ENCODE measurements at places on chromosomes 11 and 22.

DNA sequence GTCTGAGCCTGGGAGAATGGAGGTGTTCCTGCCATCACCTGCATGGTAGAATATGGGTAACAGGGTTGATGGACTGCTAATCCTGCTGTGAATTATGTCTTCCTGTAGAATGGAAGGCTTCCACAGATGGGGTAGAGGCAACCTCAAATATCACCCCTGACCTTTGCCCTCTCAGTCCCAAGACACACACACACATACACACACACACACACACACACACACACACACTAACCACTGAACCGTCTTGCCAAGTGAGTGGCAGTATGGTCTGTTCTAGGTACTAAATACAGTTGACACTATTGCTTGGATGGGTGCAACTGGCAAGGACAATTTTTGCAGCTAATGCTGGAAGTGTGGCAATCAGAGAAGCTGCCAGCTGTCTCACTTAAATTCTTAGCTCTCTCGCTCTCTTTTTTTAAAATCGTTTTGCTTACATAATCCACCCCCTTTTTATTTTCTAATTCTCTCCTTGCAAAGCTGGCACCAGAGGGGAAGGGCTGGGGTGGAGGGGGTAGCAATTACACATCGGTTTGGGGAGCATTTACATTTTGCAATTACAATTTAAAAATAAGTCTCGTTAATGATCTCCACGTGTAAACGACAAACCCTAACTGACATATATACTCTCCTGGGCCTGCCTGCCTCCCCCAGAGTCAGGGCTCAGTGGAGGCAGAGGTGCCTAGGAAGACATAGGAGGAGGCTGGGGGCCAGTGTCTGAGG lies 162.6 kb downstream of the FEZ1 start:
- no peak for DNase-seq

GRCh38 chr11:80899381-80899780 lies 1458.6 kb upstream of the TENM4 start:
- no peak for DNase-seq

DNA sequence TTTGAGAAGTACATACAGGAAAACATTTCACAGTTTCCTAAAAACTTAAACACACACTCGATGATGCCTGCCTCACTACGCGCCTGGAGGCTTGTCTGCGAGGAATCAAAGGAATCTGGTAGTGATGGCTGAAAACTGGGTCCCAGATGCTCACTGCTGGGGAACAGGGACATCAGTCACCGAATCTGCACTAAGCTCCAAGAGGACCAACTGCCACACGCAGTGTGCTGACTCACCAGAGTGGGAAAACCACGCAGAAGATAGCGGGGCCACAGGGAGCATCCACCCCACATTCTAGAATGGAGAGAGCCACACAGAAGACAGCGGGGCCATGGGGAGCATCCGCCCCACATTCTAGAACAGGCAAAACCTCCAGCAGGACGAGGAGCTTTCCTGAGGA lies 24.3 kb upstream of the MOB2 start:
- DNase-seq, result no peak

GRCh38 chr11:117299351-117300282 lies 8.5 kb downstream of the BACE1-AS start:
- DNase-seq, result no peak

DNA sequence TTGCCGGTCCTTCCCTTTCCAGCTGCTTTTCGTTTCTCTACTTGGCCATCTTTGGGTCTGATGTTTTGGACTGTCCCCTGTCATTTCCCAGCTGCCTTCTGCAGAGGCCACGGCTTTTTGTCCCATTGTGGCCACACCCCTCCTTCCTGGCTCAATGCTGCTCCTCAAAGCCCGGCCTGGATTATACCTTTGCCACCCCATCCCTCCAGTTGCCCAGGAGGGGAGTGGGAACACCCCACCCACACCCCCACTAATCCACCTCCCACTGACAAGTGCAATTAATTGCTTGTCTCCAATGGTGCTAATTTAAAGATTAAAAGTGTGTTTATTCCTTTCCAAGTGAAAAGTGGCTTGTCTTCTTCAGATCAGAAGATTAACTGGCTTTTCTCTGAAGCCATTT lies 34.2 kb upstream of the CSNK2A3 start:
- DNase-seq, result no peak

DNA sequence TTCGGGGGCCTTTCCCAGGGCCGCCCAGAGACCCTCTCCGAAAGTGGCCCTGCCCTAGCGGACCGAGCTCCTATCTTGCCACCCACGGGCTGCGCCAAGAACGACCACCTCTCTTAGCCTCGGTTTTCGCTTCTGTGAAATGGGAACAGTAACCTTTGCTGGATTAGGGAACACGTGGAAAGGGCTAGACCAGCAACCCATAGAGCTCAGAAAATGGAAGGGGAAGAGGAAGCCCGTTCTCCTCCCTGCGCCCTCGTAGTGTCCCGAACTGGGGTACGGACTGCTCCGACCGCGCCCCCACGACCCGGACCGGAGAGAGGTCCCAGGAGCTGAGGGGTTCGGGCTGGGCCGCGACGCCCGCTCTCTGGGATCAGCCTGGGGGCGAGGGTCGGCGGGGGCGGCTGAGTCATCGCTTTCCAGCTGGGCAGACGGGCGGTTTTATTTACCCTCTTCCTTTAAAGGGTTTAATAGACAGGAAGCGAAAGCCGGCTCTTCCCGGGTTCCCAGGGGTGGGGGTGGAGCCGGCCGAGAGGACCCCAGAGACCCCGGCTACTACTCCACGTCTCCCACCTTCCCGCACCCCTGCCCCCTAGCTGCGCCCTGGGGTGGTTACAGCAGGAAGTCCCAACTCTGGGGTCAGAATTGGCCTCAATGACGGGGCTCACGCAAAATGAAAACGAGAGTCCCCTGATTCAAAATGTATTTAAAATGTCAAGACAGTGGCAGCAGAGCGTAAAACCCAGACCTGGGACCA lies 907 bp upstream of the PHLDA2 start:
- DNase-seq, result no peak

DNA sequence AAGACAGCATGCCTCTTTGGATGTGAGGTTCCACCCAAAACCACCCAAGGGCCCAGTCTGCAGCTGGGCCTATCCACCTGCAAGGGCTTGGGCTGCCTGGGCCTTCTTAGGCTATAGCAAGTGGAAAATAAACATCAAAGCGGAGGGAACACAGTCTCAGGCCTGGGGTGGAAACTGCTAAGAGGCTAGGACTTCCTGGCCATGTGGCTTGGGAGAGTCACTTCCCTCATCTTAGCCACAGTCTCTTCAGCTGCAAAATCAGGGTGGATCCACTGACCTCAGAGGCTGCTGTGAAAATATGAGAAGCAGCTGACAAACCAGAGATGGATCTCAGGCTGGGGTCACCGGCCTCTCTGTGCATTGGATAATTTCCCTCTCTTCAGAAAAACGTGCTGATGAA lies 30.6 kb upstream of the TFIP11 start:
- no peak for DNase-seq

DNA sequence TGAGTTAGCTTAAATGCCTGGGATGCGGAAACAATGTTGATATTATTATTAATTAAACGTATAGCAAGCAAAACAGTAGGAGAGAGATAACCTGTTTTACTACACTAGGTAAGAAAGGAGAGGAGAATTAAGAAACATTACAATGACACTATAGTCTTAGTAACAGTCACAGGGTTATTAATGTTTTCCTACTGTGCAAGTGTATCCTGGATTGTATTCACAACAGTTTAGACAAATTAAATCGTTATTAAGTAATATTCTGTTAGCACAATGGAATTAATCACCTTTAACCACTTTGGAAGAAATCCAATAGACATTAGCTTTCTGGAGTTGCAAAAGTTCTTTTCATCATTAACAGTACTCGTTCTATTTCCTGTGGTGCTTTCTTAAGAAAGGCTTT lies 3.4 kb downstream of the FAM181B start:
- no peak for DNase-seq

- no peak for DNase-seq
These were observed 9.5 kb downstream of the KCTD17 start for GRCh38 chr22:37060801-37061610.

GRCh38 chr11:88544656-88545280 lies 207.2 kb upstream of the CTSC start:
- no peak for DNase-seq

DNA sequence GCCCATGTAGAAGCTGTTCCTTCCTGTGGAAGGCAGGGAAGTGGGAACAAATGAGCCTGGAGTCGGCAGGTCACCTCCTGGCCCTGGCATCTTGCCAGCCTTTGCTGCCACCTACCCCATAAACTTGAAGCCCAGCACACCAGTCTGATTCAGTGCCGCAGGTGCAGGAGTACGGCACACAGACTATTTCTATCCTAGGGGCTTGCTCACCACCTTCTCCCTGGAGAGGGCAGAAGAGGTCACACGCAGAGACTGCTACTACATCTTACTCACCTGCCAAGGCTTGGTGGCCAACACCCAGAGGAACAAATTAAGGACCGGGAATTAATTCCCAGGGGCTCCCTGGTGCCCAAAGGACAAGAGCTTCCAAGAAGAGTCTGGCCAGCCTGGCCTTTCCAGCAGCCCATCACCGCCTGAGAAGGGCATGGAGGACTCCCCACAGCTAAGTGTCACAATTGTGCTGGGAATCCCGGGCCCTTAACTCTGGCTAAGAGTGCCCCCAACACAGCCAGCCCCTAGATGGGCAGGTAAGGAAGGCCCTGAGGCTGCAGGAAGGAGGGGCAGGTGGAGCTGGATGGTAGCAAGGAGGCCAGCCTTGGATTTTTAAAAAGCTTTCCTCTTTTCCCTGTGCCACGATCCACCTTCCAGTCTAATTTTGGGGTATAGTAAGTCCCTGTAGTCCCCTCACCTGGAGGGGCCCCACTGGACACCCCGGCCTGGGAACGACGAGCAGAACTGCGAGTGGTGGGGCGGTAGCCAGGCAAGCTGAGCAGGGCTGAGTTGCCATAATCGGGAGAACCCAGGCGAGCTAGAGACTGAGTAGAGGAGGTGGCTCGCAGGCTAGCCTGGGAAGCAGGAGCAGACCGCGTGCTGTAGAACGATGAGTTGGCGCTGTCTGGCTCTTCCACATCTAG lies 6.9 kb downstream of the IL18BP start:
- DNase-seq, result no peak

GRCh38 chr11:75762885-75763284 lies 5.7 kb upstream of the DGAT2 start:
- DNase-seq, result no peak

GRCh38 chr11:102267609-102268008 lies 49.7 kb upstream of the BIRC3 start:
- DNase-seq, result no peak

- no peak for DNase-seq
These were observed 494.5 kb upstream of the LARGE1 start for GRCh38 chr22:34414467-34415440.

GRCh38 chr11:44309478-44310205 lies at the start of gene ALX4:
Gene ALX4, minus strand, starts transcription at chr11:44310139. Its CDS starts 77 bp downstream, at chr11:44310062.
- no peak for DNase-seq

DNA sequence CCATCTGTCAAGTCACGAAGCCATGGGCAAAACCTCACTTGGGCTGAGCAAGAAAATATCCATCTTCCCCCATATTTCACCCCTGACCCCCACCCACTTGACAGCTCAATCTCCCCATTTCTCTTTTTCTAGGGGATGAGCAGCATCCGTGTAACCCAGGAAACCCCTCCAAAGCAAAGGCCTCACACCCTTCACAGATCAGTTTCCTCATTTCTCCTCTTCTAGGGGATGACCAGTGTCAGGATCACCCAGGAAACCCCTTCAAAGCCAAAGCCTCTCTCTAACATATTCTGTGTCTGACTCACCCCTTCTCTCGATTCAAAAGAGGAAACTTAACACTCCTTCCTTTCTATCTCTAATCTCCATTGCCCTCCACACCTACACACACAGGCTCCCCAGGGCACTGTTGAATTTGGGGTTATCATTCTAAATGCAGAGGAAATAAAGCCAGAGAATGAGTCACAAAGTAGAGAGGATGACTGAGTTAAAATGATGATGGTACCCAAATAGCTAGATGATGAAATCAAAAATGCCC lies 439.7 kb downstream of the BUD13 start:
- no peak for DNase-seq

GRCh38 chr11:73141309-73142127 lies 600 bp downstream of the FCHSD2 start:
- no peak for DNase-seq

- no peak for DNase-seq
These were observed 66.5 kb upstream of the CEP126 start for GRCh38 chr11:101848262-101848661.

GRCh38 chr11:134142536-134142935 lies 73.7 kb downstream of the JAM3 start:
- no peak for DNase-seq

- DNase-seq, result no peak
These were observed 183.2 kb upstream of the NECTIN1 start for GRCh38 chr11:119912229-119912628.

DNA sequence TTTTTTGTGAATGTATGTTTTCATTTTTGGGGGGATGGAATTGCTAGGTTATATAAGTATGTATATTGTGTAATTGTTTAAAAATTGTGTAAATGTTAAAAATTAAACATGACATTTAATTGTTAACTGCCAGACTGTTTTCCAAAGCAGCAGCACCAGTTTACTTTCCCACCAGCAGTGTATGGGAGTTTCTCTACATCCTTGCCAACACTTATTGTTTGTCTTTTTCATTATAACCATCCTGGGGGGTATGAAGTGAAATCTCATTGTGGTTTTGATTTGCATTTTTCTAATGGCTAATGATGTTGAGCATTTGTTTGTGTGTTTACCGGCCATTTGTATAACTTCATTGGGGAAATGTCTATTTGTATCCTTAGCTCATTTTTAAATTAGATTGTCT lies 31.7 kb upstream of the RRAS2 start:
- no peak for DNase-seq

- no peak for DNase-seq
These were observed 6.9 kb downstream of the RAB6A start for GRCh38 chr11:73753938-73754337.
